ENCODE measurements at places on chromosomes 5 and 9.

- DNase-seq, result peak; percentile 45
Observed at GRCh38 chr9:92713528-92713927, 43.6 kb upstream of the IPPK start.

DNA sequence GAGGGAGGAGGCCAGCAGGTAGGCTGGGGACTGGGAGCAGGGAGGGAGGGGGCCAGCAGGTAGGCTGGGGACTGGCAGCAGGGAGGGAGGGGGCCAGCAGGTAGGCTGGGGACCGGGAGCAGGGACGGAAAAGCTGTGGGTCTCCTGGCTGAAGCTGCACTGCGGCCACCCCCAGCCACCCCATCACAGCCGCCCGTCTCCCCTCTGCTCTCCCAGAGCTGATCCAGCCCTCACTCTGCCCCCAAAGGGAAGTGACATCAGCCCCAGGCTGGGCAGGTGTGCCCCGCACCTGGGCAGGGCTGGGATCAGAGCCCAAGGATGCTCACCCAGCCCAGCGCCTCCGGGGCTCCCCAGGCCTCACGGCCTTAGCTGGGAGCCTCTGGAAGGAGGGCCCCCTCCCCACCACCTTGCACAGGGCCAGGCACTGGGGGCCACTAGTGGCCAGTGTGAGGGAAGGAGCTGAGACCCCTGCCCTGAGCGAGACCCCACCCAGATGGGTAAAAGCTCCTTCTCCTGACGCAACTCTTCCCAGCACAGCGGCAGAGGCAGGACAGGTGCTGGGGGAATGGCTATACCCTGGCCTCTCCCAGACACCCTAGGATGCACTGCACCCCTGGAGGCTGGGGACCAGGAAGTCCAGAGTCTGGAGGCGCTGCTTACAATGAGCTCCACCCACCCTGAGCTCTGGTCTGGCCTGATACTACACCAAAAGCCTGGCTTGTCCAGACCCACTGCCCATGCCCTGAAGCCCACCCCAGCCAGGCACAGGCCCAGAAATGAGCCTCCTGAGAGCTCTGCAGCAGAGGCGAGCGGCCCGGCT is 11.6 kb downstream of the AGPAT2 start:
- DNase-seq, result no peak

DNA sequence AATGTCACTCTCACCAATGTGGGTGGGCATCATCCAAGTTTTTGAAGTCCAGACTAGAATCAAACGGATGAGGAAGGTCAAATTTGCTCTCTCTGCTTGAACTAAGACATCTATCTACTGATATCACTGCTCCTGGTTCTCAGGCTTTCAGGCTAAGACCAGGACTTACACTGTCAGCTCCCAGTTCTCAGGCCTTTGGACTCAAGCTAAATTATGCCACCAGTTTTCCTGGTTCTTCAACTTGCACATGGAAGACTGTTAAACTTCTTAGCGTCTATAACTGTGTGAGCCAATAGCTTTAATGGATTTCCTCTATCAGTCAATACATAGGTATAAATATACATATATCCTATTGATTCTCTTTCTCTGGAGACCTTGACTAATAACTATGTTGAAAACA is 35.3 kb downstream of the LYRM7 start:
- DNase-seq, result no peak

DNA sequence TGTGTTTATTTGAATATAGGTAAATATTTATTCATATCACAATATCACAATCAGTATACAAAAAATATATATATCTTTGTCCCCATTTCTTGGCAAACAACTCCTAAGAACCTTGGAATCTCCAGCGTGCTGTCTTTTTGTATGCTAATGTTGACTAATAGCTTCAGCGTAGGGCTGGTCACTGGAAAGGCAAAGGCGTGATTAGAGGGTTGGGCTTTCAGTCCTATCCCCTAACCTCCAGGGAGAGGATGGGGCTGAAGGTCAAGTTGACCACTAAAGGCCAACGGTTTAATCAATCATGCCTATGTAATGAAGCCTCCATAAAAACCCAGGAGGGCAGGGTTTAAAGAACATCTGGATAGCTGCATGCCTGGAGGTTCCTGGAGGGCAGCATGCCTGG is 79.6 kb upstream of the BNC2 start:
- no peak for DNase-seq

GRCh38 chr5:91794455-91794854 is 411.3 kb upstream of the ARRDC3 start:
- DNase-seq, result no peak

- DNase-seq, result no peak
Observed at GRCh38 chr5:175855041-175855720, 16.2 kb upstream of the CPLX2 start.

DNA sequence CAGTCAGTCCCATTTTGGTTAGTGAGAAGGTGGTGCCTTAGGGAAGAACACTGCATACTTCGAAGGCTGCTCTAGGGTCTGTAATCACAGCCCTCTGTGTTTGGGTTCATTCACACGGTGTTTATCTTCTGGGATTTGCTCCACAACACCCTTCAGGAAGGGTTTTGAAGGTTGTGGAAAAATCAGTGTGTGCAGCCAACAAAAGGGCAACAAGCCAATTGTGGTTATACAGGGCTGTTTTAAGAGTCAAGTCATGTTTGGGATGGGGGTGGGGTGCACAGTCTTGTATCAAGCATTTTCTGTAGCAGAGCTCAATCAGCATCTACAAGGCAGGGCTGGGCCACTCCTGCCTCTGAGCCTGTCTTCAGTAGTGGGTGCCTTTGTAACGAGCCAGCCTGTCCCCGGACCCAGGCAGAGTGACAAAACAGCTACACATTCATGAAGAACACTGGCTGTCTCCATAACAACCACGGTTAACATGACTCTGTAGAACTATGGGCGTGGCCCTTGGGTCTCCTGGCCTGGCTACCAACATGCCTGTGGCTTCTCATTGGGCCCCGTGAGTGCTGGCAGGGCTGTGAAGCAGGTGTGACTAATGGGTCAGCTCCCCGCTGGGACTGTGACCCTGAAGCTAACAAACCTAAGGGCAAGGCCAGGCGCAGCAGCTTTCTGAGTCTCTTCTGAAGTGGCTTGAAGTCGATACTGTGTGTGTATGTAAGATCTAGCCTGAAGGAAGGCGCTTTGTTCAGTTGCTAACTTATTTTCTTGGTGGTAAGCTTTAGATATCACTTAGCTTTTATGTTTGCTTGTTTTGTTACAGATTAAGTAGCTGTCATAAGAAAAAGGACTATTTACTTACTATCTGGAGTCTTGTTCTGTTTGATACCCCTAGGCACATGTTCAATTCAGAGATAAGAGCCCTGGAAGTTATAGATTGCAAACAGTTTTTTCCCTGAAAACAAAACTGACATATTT is 27.9 kb upstream of the GOLM1 start:
- peak; percentile 57 for DNase-seq

DNA sequence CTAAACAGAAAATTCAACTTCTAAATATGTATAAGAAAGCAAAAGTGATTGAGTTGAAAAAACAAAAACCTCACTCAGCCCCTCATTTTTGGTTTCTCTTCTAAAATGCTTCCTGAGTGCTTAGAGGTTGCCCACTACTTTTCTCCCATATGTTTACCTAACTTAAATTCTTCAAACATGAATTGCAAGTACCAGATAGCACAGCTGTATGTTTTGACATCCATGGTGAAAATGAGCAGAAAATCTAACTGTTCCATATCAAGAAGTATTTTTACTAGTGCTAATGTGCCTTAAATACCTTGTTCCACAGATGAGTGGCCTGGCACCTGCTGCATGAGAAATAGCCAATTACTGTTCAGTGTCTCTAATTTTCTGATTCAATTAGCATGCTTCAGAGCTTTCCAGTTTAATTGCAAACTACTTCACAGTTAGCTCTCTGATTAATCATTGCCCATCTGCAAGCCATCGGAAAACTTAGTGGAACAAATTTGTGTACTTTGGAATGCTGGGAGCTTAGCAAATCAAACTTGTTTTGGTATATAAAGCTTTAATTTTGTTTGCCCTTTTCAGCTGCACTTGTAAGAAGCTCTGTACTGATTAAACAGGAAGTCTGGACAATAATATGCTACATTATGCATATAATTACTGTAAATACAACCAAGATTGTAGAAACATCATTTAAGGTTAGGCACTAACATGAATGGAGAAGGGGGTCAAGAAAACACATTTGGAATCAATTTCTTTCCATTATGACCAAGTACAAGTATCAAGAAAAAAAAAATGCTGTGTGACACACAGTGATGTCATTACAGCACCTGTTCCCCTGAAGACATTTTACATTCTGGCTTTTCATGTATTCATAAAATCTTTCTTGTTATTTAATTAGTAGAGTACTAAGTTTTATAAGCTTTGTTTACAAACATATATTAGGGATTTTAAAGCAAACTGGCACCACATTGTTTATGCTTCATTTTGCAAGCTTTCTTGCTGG is 65.6 kb downstream of the POU5F2 start:
- DNase-seq, result no peak

- DNase-seq, result no peak
Observed at GRCh38 chr9:133975511-133975910, 16.6 kb downstream of the VAV2 start.

GRCh38 chr5:167557359-167557758 is 734.1 kb upstream of the WWC1 start:
- DNase-seq, result no peak

- no peak for DNase-seq
Observed at GRCh38 chr5:39231705-39232525, 12.6 kb upstream of the FYB1 start.

DNA sequence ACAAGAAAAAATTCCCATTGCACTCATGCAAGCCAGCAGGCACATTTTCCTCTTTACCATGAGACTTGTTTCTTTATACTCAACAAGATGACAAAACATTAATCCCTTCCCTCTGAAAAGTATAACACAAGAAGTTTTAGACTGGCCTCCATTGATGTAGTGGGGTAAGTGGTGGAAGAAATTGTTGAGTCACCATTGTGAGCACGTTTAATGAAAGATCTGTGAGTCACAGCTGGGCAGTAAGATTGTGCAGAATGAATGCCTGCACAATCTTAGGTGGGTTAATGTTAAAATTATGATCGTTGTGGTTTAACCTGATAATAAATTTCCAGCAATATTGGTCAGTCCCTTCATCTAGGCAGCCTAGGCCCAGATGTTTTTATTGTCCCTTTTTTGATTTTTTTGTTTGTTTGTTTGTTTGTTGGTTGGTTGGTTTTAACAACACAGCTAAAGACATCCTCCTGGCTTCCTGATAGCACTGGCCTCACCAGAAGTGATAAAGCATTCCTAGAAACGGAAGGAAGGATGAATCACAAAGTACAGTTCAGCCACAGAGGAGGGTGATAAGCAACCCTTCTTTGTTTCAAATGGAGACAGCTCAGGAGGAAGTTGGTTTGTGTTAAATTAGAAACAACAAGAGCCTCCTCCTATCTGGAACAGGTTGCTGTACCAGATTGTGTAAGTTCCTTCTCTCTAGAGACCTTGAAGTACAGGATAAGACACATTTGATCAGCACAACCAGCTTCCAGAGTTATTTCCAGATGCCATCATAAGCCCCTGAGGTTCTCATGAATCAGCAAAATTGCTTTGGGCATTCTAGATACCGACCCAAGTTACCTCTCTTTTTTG is 40.3 kb downstream of the SLC24A2 start:
- no peak for DNase-seq

DNA sequence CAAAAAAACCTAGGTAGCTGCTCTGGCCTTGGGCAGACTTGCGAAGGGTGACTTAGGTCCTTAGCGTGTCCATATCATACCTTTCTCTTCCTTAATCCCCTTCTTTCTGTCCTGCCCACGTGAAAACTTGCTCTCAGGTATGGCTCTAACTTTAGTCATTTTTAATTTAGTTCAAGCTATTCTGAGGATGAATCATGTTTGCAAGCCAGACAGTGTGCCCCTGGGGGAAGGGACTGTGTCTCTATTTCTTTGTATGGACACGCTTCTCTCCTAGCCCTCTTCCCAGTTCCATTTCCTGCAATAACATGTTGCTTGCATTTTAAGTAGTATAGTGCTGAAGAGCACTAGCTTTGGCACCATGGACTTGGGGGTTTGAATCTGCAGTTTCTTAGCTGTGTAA is 120.6 kb downstream of the PTTG1 start:
- no peak for DNase-seq

DNA sequence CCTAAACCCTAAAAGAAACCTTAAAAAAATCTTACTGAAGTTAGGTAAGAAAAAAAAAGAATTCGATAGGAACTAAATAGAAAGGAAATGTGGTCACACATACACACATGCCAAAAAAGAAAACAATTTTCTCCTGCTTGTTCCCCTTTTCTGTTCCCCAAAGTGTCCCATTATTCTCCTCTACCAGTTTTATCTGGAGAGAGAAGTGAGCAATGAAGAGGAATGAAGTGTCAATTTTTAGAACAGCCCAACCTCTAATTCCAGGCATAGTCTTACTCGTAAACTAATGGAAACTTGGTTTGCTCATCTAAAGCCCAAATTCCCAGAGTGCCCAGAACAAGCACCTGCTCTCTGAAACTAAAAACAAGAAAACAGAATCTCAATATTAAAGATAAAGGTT is 26.1 kb downstream of the AP3B1 start:
- DNase-seq, result no peak

- DNase-seq, result peak; percentile 29
Observed at GRCh38 chr9:100216178-100216787, 117.2 kb downstream of the INVS start.

GRCh38 chr9:134378901-134379338 is 52.7 kb downstream of the RXRA start:
- DNase-seq, result peak; percentile 74

GRCh38 chr5:159478950-159479349 is 148.7 kb upstream of the IL12B start:
- DNase-seq, result no peak

DNA sequence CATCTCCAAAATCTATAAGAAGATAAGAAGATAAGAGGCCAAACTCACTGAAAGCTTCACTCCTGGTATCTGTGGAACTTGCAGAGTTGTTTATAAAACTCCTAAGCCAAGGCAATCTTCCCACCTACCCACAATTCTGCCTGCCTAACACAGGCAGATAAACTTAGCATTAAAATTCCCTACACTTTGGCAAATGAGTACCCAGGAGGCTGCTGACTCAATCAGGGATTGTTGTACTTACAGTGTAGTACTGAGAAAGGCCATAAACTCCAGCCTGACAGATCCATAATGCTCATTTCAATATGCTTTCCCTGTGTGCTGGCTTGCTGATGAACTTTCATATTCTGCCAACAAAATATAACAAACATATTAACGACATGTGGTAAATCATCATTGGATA is 725.2 kb downstream of the BRINP1 start:
- no peak for DNase-seq

- DNase-seq, result peak; percentile 96
Observed at GRCh38 chr5:134527156-134527960, 1.9 kb downstream of the JADE2 start.

DNA sequence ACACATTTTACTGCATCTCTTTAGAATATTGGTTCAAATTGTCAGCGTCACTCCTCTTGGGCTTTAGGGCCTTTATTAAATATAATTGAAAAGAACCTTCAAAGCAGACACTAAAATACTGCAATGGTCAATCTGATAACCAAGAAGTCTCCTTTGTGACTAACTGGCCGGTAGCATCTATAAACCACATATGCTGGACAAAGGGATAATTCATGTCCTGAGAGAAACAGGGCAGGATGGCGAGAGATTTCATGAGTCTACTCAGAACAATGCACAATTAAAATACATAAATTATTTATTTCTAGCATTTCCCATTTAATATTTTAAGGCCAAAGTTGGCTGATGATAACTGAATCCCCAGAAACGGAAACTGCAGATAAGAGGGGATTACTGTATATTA is 1083.4 kb upstream of the CDH18 start:
- no peak for DNase-seq

Data from right cardiac atrium (tissue), 5 donors.